ENCODE measurements at places on chromosomes 11 and 22. TPM values are rescaled to one million over a fixed set of nuclear protein-coding genes. Genes with fewer than 3 reads are reported as not detected.

DNA sequence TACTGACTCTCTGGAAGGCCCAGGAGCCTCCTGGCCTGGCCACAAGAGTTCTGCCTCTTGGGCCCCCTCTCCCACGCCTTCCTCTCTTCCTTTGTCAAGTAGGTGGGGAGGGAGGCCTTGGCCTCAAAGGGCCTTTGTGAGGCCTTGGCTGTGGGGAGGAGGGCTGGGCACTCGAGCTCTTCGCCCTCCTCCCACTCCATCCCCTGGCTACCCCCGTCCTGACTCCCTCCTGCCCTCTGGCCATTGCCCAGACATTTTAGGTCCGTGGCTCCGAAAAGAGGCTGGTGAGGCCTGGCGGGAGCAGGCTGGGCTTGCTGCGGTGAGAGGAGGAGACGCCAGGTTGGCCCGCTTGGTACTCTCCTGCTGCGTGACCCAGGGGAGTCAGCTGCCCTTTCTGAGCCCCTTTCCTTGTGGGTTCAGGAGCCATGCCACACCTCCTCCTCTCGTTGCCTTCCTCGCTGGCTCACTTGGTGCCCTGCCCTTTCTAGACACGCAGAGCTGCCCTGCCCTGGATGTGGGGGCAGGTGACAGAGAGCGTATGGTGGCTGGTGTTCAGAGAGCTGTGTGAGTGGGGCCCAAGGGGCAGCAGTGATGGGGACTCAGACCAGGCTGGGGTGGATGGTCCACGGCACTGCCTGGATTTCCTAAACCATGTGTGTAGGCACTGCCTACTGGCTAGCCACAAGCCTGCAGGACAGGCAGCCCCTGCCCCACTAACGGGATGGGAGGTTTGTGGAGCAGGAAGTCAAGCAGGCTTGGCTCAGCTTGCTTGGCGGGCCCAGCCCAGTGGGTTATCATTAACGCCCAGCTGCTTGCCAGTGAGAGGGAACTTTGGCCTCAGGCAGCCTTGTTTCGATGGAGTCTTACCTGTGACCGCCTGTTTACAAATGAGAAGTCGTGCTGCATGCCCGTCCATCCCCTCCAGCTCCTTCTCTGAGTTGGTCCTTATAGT, 15.8 kb upstream of the OMP start:
- no peak for DNase-seq
- H3K4me3 ChIP-seq, result no peak overlapping the region
- peaks cover 7% of the 10 kb centered on the region for H3K27me3 ChIP-seq
- no peaks in the 10 kb centered on the region for H3K36me3 ChIP-seq
- H3K4me1 ChIP-seq, result peaks cover 10% of the 10 kb centered on the region
- H3K27ac ChIP-seq, result no peak overlapping the region

GRCh38 chr11:108536783-108537182, 38.6 kb upstream of the POGLUT3 start:
- no peaks in the 10 kb centered on the region for H3K36me3 ChIP-seq
- no peaks in the 10 kb centered on the region for H3K27me3 ChIP-seq
- no peak for DNase-seq
- no peaks in the 10 kb centered on the region for H3K4me1 ChIP-seq
- H3K27ac ChIP-seq, result no peak overlapping the region

The SGSM1 gene
- polyA plus RNA-seq, result 0.97 TPM

The RAG1 gene
- polyA plus RNA-seq, result not detected

- H3K36me3 ChIP-seq, result peaks cover 6% of the 10 kb centered on the region
- H3K27me3 ChIP-seq, result no peaks in the 10 kb centered on the region
- no peak overlapping the region for H3K27ac ChIP-seq
These were observed 30.2 kb upstream of the ACCSL start for GRCh38 chr11:44017443-44018126.

DNA sequence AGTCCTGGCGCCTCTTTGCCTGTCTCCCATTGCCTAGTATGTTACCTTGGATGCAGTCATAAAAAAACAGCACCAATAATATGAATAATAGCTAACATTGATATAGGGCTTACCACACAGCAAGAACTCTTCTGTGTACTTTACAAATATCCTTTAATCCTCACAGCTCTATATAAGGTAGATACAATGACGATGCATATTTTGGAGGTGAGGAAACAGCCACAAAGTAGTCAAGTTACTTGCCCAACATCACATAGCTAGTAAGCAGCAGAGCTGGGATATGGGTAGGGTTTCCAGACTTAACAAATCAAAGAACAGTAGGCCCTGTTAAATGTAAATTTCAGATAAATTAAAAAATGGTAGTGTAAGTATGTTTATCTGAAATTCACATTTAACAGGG, 128.8 kb downstream of the ST3GAL4 start:
- peaks cover 10% of the 10 kb centered on the region for H3K4me1 ChIP-seq
- DNase-seq, result no peak
- H3K36me3 ChIP-seq, result no peaks in the 10 kb centered on the region
- no peak overlapping the region for H3K27ac ChIP-seq
- no peak overlapping the region for H3K4me3 ChIP-seq

The HTATIP2 gene
- polyA plus RNA-seq, result 113 TPM

All from naive B cell (primary cell).